ENCODE measurements at places on chromosomes 13 and 19. TPM values are rescaled to one million over a fixed set of nuclear protein-coding genes. Genes with fewer than 3 reads are reported as not detected.

- H3K27ac ChIP-seq: no peak overlapping the region
- H3K4me1 ChIP-seq: no peaks in the 10 kb centered on the region
- H3K27me3 ChIP-seq: no peaks in the 10 kb centered on the region
- no peaks in the 10 kb centered on the region for H3K36me3 ChIP-seq
These were observed 3.5 kb downstream of the FFAR2 start for GRCh38 chr19:35451338-35452096.

- no peaks in the 10 kb centered on the region for H3K27me3 ChIP-seq
- DNase-seq: peak; percentile 52
- peak within 1 kb of the TSS; percentile 55 for H3K4me3 ChIP-seq
- H3K27ac ChIP-seq: no peak within 1 kb of the TSS
- no peaks in the 10 kb centered on the region for H3K4me1 ChIP-seq
These were observed at the start of gene EDNRB for GRCh38 chr13:77918391-77919245. TSS of gene EDNRB (minus strand) at chr13:77918831. CDS start at chr13:77918573, 258 bp downstream.

DNA sequence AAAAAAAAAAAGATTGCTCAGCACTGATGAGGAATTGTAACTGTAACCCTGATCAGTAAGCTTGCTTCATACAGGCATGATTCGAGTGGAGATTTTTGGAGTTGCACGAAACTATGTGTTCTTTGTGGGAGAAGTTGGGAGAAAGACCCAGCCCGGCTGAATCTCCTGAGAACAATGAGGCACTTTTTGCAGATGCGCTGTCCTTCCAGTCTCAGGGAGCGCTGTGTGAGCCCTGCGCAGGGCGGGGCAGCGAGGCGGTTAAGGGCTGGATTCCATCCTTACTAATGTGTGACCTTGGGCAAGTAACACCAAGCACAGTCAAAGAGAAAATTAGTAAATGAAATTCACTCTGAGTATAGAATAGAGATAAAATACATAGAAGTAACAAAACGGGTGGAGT is 76.9 kb downstream of the SIPA1L3 start:
- no peaks in the 10 kb centered on the region for H3K27me3 ChIP-seq
- no peak overlapping the region for H3K4me3 ChIP-seq
- no peak for DNase-seq
- H3K36me3 ChIP-seq: no peaks in the 10 kb centered on the region
- no peaks in the 10 kb centered on the region for H3K4me1 ChIP-seq

DNA sequence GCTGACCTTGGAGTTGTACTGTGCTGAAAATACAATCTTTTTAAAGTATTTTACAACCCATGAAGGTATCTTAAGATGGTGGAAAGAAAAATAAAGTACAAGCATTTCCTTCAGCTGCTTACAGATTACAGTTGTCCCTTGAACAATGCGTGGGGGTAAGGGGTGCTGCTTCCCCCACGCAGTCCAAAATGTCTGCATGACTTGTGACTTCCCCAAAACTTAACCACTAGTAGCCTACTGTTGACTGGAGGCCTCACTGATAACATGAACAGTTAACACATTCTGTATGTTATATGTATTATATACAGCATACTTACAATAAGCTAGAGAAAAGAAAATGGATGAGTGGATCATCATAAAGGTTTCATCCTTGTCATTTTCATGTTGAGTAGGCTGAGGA is 45.3 kb upstream of the ZNF599 start:
- H3K4me3 ChIP-seq: no peak overlapping the region
- H3K4me1 ChIP-seq: no peaks in the 10 kb centered on the region
- H3K27me3 ChIP-seq: no peaks in the 10 kb centered on the region
- no peak for DNase-seq

GRCh38 chr13:39297664-39298171 is 259.5 kb downstream of the NHLRC3 start:
- H3K27ac ChIP-seq: no peak overlapping the region
- no peak overlapping the region for H3K4me3 ChIP-seq
- no peak for DNase-seq
- H3K27me3 ChIP-seq: no peaks in the 10 kb centered on the region
- H3K4me1 ChIP-seq: no peaks in the 10 kb centered on the region

Gene CELF5
- polyA plus RNA-seq: 7.2 TPM

- no peak overlapping the region for H3K4me3 ChIP-seq
- H3K27ac ChIP-seq: no peak overlapping the region
- H3K36me3 ChIP-seq: no peaks in the 10 kb centered on the region
- DNase-seq: no peak
These were observed 597.3 kb downstream of the DCT start for GRCh38 chr13:93882086-93882651.

DNA sequence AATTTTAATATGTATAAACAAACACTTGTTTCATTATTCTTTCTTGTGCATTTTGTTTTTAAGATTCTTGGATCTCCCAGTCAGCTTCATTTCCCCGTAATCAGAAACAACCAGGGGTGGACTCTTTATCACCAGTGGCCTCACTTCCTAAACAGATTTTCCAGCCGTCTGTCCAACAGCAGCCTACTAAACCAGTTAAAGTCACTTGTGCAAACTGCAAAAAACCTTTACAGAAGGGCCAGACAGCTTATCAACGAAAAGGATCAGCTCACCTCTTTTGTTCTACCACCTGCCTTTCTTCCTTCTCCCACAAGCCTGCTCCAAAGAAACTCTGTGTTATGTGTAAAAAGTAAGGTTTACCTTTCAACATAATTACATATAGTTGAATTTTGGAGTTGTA is 44.3 kb downstream of the ZMYM2 start:
- no peak overlapping the region for H3K4me3 ChIP-seq
- peak overlapping the region; percentile 68 for H3K27ac ChIP-seq
- no peaks in the 10 kb centered on the region for H3K27me3 ChIP-seq
- no peak for DNase-seq
- H3K4me1 ChIP-seq: peaks cover 40% of the 10 kb centered on the region
- peaks cover 27% of the 10 kb centered on the region for H3K36me3 ChIP-seq

- H3K27me3 ChIP-seq: no peaks in the 10 kb centered on the region
- H3K27ac ChIP-seq: peak overlapping the region; percentile 96
- peaks cover 3% of the 10 kb centered on the region for H3K4me1 ChIP-seq
- H3K4me3 ChIP-seq: peak overlapping the region; percentile 69
These were observed 811 bp downstream of the ARMC6 start for GRCh38 chr19:19034204-19034624.

Gene SHISA7
- not detected for polyA plus RNA-seq

GRCh38 chr13:98200211-98200878 is 23.3 kb upstream of the RNF113B start:
- H3K4me1 ChIP-seq: peaks cover 34% of the 10 kb centered on the region
- no peaks in the 10 kb centered on the region for H3K27me3 ChIP-seq
- no peak overlapping the region for H3K4me3 ChIP-seq
- H3K27ac ChIP-seq: peak overlapping the region; percentile 68

DNA sequence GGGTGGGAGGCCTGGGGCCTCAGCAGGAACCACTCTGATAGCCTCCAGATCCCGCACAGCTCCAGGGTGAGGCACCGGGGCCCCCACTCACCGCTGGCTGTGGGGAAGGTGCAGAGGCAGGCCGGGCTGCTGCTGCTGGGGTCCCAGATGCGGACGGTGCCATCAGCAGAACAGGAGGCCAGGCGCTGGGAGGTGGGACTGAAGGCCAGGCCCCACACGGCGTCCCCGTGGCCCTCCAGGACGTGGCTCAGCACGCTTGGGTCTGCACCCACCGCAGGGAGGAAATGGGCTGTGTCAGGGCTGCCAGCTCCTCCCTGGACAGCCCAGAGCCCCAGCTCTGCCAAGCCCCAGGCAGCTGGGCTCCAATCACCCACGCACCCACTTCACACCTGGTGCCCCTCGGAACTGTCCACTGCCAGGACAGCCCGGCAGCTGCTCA is 6.1 kb upstream of the PRKD2 start:
- DNase-seq: no peak
- peaks cover 49% of the 10 kb centered on the region for H3K36me3 ChIP-seq
- no peak overlapping the region for H3K4me3 ChIP-seq
- no peak overlapping the region for H3K27ac ChIP-seq
- H3K27me3 ChIP-seq: no peaks in the 10 kb centered on the region

DNA sequence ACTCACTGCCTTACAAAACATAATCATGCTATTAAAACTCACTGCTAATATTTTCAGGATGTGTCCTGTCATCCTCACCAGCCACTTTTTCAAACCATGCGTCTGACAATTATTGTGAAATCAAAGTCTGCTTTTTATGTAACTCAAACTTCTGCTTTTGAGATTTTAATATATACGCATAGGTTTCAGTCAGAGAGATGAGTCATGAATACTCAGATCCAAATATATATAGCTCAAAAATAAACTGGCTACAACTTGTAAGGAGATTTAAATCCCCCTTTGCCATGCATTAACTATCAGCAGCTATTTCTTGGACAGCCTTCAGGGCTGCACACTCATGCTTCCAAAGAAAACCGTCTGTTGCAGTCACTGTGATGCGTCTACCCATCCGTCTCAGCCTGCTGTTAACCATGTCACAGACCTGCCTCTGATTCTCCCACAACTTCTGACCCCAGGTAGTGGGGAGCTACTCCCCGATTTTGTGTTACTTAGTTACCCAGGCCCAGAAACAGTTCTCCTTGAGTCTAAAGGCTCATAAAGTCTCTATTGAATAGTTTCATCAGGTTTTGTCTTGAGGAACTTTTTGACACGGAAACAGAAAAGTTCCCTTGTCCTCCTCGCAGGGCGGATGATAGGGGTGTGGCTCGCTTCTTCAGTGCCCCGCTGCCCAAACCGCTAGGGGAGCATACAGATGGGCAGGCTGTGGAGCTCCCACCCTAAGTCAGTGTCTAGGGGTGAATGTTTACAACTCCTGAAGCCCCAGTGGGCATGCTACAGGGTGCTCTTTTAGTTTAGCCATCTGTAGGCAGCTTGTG is 33.8 kb upstream of the SGCG start:
- H3K27ac ChIP-seq: no peak overlapping the region
- no peak for DNase-seq
- no peaks in the 10 kb centered on the region for H3K4me1 ChIP-seq
- no peaks in the 10 kb centered on the region for H3K27me3 ChIP-seq

DNA sequence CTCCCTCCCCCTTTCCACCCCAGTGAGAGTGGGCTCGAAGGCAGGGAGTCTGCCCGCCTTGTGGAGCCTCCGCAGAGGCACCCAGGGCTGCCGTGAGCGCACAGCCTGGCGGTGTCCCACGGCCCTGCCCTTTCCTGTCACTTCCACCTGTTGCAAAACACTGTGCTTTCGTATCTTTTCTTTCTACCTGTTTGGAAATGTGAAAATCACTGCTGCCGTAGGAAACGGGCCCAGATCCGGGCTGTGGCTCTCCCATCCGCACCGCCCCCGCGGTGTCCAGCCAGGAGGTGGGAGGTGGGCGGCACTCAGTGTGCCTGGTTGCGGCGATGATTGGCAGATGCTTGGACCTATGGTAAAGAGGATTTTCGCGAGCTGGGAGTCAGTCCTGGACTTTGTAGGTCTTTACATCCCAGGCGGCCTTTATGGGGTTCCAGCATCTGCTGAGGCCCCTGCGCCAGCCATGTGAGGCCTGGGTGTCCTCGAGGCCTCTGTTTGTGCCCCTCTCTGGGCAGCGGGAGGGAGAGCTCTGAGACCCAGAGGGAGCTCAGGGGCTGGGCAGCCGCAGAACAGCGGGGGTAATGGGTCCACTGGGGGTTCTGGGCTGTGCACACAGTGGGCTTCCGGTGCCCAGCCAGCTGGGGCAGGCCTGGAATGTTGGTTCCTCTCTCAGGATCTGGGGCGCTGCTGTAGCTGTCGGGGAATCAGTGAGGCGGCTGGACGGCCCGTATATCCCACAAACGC is 6.1 kb downstream of the STK11 start:
- no peak overlapping the region for H3K27ac ChIP-seq
- no peak for DNase-seq
- H3K4me3 ChIP-seq: no peak overlapping the region
- H3K27me3 ChIP-seq: no peaks in the 10 kb centered on the region
- peaks cover 40% of the 10 kb centered on the region for H3K4me1 ChIP-seq
- no peaks in the 10 kb centered on the region for H3K36me3 ChIP-seq

GRCh38 chr19:5767949-5768348 is 16.6 kb downstream of the PRR22 start:
- no peaks in the 10 kb centered on the region for H3K27me3 ChIP-seq
- no peak for DNase-seq
- no peak overlapping the region for H3K27ac ChIP-seq
- no peaks in the 10 kb centered on the region for H3K4me1 ChIP-seq

- no peak overlapping the region for H3K27ac ChIP-seq
- no peaks in the 10 kb centered on the region for H3K36me3 ChIP-seq
- DNase-seq: no peak
- H3K4me3 ChIP-seq: no peak overlapping the region
- H3K27me3 ChIP-seq: no peaks in the 10 kb centered on the region
These were observed 165.0 kb downstream of the FGF14 start for GRCh38 chr13:102236830-102237229.

DNA sequence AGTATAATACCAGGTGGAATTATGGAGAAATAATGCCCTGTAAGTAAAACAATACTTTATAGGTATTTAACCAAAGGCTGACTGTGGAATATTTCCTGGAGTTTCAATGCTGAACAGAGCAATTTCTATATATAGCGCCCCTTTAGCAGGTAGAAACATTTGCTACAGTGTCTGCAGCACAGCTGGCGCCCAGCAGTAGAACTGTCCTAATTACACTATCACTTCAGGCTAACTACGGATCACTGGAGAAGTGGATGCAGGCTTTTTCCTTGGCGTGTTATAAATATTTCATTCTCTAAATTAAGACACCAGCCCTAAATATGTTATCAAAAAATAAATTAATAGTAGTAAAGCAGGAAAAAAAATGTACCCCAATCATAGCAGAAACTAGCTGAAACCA is 3.1 kb downstream of the SHISA2 start:
- no peak overlapping the region for H3K27ac ChIP-seq
- peaks cover 5% of the 10 kb centered on the region for H3K36me3 ChIP-seq
- peaks cover 10% of the 10 kb centered on the region for H3K4me1 ChIP-seq
- H3K27me3 ChIP-seq: no peaks in the 10 kb centered on the region
- DNase-seq: no peak

- no peak overlapping the region for H3K4me3 ChIP-seq
- H3K27ac ChIP-seq: no peak overlapping the region
These were observed 44.2 kb downstream of the WASF3 start for GRCh38 chr13:26601669-26602068.

- no peaks in the 10 kb centered on the region for H3K36me3 ChIP-seq
- H3K27me3 ChIP-seq: no peaks in the 10 kb centered on the region
- H3K4me3 ChIP-seq: no peak overlapping the region
- no peaks in the 10 kb centered on the region for H3K4me1 ChIP-seq
- H3K27ac ChIP-seq: no peak overlapping the region
These were observed 99.5 kb upstream of the TMTC4 start for GRCh38 chr13:100773923-100774663.

Gene PCDH8
- polyA plus RNA-seq: 0.84 TPM

DNA sequence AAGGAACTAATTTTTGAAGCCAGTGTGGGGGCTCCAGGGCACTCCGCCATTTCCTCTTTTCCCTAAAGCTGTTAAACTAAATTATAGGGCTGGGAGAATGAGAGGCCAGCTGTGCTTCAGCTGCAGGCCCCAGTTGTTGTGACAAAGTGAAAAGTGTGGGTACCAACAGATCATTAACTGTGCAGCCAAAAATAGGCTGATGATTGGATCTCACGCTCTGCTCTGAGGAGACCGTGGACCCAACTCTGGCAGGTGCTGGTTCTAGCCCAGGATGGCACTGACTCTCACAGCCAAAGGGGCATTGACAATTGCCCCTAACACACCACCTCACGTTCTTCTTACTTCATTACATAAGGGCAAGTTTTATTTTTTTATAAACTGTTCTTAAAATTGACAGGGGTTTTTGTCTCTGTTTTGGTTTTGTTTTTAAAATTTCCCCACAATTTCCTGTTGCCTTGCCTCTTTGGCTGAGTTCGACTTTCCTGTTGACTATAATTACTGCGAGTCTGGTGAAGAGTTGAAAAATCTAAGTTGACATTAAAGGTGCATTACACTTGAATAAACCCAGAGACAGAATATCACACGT is 391.0 kb downstream of the FGF9 start:
- H3K4me3 ChIP-seq: no peak overlapping the region
- H3K27me3 ChIP-seq: no peaks in the 10 kb centered on the region
- no peaks in the 10 kb centered on the region for H3K36me3 ChIP-seq
